ENCODE measurements at places on chromosomes 12 and 14.
A peak's percentile ranks its signal among the peaks of the same experiment; 100 is the strongest.

DNA sequence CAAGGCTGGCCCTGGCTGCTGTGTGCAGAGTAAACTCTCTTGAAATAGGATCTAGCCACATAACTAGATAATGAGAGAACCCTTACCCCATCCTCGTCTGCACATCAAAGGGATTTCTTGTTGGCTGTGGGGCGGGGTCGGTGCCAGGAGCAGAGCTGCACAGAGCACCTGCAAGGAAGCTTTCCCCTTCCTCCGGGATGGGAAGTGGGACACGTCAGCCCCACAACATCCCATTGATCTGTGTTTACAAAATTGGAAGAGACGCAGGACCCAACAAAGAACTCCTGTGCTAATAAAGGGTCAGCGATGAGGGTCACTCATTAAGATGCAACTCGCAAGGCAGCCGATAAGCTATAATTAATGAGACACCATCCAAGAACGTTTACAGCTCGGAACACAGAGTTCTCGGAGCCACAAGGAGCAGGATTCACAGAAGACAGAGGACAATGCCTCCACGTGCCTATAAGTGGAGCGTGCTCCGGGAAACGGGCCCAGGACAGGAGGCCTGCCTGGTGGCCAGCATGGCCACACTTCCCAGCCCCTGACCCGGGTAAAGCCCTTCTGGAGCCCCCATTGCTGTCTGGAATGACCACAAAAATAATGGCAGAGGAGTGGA lies 171.5 kb downstream of the SLC15A4 start:
- DNase-seq: no peak

- peak; percentile 85 for DNase-seq
Observed at GRCh38 chr12:96876966-96877365, 30.1 kb upstream of the NEDD1 start.

- DNase-seq: peak; percentile 41
Observed at GRCh38 chr14:32038876-32039275, 38.2 kb upstream of the ARHGAP5 start.

DNA sequence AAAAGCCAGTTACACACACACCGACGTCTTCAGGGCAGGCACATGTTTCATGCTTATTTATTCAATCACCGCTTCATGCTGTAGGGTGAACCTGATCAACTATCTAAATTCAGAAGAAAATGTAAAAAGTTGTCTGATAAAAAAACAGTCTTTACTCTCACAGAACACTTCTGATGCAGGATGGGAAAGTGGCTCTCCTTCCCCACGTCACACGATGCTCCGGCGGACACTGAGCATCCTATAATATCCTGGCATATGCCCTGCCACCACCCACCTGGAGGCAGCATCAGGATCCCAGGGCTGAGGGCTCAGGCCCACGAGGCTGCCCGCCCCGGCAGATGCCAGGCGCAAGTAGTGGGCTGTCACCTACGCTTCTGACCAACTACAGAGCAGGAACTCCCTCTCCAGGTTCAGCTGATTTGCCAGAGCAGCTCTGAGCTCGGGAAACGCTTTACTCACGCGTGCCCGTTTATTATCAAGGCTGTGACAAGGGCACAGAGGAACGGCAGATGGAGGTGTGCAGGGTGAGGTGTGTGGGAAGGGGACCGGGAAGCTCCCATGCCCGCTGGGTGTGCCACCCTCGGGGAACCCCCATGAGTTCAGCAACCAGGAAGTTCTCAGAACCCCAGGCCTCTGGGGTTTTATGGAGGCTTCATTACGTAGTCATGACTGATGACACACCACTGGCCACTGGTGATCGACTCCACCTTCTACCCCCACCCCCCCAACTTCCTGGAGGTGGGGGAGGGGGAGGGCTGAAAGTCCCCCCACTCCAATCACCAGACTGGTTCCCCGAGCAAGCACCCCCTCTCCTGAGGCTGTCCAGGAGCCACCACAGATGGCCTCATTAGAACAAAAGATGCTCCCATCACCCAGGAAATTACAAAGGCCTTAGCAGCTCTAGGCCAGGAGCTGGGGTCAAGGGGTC lies 32.1 kb downstream of the SLC15A4 start:
- DNase-seq: peak; percentile 45

- no peak for DNase-seq
Observed at GRCh38 chr12:68370006-68370590, 37.9 kb upstream of the MDM1 start.

DNA sequence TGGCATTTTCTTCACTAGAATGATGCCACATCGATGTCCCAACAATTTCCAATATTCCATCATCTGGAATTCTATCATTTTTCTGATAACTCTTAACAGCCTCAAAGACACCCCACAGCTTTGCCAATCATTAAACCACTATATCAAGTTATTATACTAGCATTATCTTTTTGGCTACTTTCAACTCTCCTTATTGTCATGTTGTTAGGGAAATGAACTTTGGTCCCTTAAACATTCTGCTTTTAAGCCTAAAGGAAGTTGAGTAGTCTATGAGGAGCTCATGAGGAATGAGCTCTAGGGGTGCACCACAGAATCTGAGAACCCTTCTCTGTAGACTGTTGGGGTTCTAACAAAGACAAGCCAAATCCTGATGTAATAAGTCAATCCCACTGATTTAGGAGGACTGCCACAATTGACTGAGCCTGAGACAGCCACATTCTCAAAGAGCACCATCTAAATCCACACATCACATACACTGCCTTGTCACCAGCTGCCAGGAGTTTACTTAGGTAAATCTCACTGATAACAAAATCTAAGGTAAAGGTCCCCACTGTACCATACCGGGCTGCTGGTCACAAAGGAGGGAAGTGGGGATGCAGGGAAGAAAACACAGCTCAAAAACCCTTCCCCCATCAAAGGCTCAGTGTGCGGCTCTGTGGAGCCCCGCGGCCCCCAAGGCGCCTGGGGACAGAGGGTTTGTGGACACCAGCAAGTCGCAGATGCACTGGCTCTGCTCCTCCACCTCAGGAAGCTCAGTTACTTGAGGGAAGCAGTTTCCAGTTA lies 58.2 kb downstream of the SETD3 start:
- no peak for DNase-seq

GRCh38 chr14:21162081-21162480 lies 6.2 kb upstream of the OR5AU1 start:
- no peak for DNase-seq

- DNase-seq: peak; percentile 70
Observed at GRCh38 chr12:7806863-7807487, 17.8 kb downstream of the NANOG start.

DNA sequence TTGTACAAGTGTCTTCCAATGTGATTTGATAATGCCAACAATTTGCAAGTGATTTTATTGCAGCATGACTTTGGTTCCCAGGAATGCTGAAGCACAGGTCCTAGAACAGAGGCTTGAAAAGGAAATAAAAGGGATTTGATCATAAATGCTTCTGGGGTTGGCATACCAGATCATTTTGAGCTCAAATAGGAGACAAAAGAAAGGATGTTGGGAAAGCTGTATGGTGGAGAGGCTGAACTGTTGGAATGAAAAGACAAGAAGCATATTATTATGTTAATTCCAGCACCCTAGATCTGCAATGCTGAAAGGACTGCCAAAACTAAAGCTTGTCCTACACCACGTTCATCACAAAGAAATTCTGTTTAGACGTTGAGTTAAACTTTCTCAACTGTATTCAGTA lies 143.1 kb downstream of the BICD1 start:
- no peak for DNase-seq

DNA sequence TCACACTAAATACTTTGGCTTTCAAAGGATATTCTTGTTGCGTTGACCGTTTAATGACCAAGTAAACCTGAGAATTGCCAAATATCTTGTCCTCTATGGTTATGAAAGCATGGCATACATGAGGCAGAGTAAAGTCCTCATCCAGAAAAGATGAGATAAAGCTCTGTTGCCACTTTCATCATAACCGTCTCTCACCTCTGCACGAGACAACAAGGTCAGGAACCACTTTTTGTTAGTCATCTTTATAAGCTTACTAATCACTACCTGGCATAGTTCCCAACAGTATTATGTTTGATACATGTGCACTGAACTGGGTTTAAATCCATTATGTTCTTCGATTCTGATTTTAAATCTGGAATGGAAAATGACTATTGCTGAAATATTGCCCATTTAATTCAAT lies 31.3 kb downstream of the PTPRB start:
- DNase-seq: peak; percentile 89

Data from ELR (cell line).